Neuronal stem cell (in vitro differentiated cells): ENCODE measurements at places on chromosomes 3 and 15.

- DNase-seq, result no peak
Observed at GRCh38 chr3:115401851-115402501, 221.3 kb upstream of the GAP43 start.

DNA sequence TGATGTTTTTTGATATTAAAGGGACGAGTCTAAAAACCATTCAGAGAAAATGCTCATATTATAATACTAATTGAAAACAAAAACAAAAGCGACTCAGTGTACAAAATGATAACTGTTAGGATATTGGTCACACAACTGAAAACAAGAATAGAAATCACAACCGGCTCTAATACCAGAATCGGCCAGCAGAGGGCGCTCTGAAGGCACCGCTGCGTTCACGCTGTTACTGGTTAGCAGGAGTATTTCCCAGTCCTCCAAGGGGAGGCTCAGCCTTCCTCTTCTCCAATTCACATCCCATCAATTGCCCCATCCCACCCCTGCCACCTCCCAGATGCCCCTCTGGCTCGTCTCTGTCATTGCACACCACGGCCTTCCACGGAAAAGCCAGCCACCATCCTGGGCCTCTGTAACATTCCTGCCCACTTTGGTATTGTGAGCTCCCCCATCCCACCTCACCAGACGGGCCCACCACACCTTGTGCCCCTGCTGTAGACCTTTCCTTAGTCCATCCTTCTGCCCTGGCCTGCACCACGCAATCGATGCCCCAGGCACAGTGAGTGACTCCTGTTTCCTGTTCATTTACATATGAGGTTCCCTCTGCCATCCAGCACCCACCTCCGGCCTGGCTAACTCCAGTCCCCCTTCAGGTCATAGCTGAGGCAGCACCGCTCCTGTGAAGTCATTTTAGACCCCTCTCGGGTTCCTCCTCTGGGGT lies 8.5 kb downstream of the FAM107A start:
- peak; percentile 71 for DNase-seq

DNA sequence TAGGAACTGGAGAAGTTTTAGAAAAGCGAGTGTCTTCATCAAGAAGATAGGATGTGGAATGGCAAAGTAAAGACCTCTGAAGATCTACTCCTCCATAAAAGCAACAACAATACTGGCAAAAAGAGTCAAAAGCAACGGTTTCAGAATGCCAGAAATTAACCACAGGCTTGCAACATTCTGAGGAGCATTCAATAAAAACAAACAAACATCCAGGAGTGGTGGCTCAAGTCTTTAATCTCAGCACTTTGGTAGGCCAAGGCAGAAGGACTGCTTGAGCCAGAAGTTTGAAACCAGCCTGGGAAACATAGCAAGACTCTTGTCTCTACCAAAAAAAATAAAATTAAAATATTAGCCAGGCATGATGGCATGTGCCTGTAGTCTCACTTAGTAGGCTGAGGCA lies 143.2 kb upstream of the HACD2 start:
- no peak for DNase-seq

DNA sequence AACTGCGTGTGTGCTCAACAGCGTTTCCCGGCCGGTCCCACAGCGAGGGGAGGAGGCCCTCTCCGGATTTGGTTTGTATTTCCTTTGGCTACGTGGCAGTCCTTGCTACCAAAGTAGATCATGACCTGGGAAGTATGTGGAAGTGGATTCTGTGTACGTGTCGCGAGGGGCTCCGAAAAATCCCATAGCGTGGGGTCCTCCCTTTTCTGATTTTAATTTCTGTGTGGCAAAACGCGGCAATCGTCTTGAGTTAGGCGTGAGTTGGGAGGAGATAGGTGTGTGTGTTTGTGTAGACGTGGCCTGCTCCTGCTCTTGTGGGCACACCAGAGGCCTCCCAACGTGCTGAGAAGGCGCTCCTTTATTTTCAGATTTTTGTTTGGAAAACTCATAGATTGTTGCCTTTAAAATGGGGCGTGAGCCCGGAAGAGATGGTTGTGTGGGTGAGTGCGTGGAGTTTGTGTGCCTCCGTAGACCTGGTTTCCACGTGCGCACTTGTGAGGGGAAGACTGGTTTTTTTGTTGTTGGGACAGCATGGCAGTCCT lies 1.2 kb downstream of the TRIM71 start:
- no peak for DNase-seq

GRCh38 chr3:69876073-69876472 lies 123.5 kb upstream of the SAMMSON start:
- DNase-seq, result no peak
